A549 treated with CORT108297 at 1 μM for 4 hours (cell line): ENCODE measurements at places on chromosomes 6 and 20. TPM values are rescaled to one million over a fixed set of nuclear protein-coding genes. Genes with fewer than 3 reads are reported as not detected.

ENPP1 gene
- total RNA-seq: 1.2 to 1.6 TPM (median 1.5 TPM) in 5 replicates

SNPH gene
- total RNA-seq: 3.7 to 5.6 TPM (median 4.9 TPM) in 5 replicates

SMIM28 gene
- not detected in 5 replicates for total RNA-seq

GSTA4 gene
- 7.7 to 11.0 TPM (median 8.5 TPM) in 5 replicates for total RNA-seq

CRISP2 gene
- not detected in 5 replicates for total RNA-seq

LY6G6C gene
- total RNA-seq: 0.09 to 0.12 TPM (median 0.10 TPM) in 3 of 5 replicates, not detected in the others

APMAP gene
- 160 to 168 TPM (median 163 TPM) in 5 replicates for total RNA-seq

SFTA2 gene
- not detected in 5 replicates for total RNA-seq

TOMM34 gene
- total RNA-seq: 40.2 to 43.3 TPM (median 41.6 TPM) in 5 replicates

CLPSL1 gene
- not detected in 5 replicates for total RNA-seq

SYNJ2 gene
- 47.2 to 60.8 TPM (median 59.0 TPM) in 5 replicates for total RNA-seq

PLN gene
- not detected in 5 replicates for total RNA-seq

HLA-DQA1 gene
- total RNA-seq: not detected in 5 replicates

KCNG1 gene
- total RNA-seq: 15.0 to 32.1 TPM (median 19.5 TPM) in 5 replicates

NR2E1 gene
- total RNA-seq: 0.03 to 0.09 TPM (median 0.04 TPM) in 4 of 5 replicates, not detected in the other
